Stimulated activated CD8-positive, alpha-beta memory T cell treated with anti-CD3 and anti-CD28 coated beads, Interleukin-15, amount 100 ng/mL, for 48 hours (primary cell): ENCODE measurements at places on chromosomes 2 and 18.

- no peak for DNase-seq
Measured at GRCh38 chr2:241857572-241858121, 1.0 kb downstream of the PDCD1 start.

- no peak for DNase-seq
Measured at GRCh38 chr2:21667638-21668037, 543.9 kb downstream of the TDRD15 start.

DNA sequence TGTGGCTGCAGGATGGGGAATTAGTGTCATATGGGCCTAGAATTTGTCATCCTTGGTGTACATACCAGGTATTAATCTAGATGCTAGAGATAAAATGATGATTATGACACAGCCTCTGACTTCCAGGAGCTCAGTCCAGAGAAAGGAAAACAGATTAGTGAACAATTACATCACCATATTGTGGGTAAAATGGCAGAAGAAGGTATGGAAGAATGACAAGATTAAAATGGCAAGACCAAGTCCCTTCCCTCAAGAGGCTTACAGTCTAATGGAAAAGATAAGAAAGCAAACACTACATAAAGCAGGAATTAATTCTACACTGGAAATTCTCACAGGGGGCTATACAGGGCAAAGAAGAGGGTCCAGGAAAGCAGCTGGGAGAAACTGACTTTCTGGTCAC, 25.9 kb upstream of the TYMS start:
- DNase-seq: no peak

GRCh38 chr2:235745597-235745996, 251.8 kb downstream of the AGAP1 start:
- no peak for DNase-seq

DNA sequence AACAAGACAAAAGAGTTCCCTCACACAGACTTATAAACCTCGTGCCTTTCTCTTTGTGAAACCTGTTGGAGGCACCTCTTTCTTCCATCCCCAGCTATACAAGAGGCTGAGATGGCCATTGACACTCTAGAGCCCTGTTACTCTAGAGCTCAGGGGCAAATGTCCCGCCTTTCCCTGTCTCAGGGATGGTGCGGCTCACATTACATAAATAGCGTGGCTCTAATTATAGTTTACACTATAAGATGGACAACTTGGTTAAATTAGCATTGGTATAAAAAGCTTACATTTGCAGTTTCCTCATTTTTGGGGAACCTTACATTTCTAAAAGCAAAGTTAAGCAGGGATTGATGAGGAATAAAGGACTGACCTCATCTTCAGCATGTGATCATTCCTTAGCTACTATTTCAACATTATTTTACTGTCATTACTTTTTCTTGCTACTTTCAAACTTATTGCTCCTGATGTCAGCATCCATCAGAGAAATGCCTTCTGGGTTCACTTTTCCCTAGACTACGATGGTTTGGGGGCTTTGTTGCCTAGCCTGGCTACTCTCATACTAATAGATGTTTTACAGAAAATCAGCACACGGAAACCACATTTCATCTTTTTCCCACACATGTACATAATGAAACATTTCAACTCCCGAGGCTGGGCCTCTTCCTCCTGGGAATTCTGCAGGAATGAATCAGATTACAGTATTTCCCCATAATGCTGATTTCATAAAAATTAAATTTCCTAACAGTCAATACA, 40.4 kb downstream of the FTCDNL1 start:
- no peak for DNase-seq

- DNase-seq: no peak
Measured at GRCh38 chr2:25602333-25602723, 71.0 kb downstream of the DTNB start.

- DNase-seq: no peak
Measured at GRCh38 chr2:27723372-27724144, 48.0 kb upstream of the MRPL33 start.

DNA sequence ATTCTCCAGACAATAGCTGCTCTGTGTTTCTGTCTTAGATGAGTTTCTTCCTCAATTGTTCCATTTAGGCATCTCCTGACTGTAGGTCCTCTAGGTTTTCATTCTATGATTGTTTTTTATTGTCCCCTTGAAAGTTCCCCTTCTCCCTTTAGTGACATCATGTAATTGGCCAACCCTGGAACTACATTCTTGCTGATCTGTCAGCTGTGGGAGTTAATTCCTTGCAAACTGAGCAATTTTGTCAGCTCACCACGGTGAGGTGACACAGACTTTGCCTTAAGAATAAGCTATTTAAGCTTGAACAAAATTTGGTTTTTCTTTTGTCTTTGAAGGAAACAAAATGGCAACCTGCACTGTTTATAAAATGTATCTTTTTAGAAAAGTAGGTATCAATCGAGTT, 95.9 kb downstream of the TXNL1 start:
- no peak for DNase-seq

DNA sequence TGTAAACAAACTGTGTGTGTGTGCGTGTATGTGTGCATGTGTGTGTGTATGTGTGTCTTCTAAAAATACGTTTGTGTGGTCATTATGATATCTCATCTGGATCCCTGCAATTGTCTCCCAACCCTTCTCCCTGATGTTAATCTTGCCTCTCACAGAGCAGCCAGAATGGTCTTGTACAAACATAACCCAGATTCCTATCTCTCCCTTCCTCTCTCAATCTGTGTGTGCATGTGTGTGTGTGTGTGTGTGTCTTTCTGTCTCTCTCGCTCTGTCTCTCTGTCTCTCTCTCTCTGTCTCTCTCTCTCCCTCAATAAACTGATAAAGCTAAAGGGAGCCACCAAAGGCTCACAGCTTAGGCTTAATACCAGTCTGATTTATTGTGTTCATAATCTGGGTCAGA, 210.8 kb downstream of the PAX3 start:
- DNase-seq: no peak

DNA sequence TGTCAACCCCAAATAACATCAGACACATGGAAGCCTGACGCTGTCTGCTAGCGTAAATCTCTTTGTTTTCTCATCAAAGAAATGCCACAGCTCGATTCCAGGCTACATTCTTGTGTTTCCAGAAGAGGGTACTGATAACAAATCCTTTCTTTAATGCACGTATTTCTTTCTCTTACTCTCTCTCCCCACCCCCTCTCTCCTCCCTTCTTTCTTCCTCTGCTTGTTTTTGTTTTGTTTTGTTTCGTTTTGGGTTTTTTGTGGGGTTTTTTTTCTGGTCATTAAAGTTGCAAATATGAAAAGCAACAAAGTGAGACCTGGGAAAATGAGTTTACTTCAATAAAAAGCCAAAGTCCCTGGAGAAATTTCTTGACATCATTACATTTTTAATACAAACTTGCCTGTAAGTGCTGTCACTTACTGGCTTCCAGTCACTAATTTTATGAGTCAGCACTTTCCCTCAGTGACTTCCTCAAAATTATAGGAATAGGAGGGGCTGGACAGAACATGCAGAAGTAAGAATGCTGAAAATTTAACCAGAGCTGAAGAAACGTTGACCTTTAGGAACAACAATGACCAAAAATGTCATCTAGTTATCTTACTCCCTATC, 106.7 kb upstream of the NABP1 start:
- DNase-seq: no peak

- DNase-seq: no peak
Measured at GRCh38 chr18:23189099-23189498, 53.8 kb downstream of the CABLES1 start.

DNA sequence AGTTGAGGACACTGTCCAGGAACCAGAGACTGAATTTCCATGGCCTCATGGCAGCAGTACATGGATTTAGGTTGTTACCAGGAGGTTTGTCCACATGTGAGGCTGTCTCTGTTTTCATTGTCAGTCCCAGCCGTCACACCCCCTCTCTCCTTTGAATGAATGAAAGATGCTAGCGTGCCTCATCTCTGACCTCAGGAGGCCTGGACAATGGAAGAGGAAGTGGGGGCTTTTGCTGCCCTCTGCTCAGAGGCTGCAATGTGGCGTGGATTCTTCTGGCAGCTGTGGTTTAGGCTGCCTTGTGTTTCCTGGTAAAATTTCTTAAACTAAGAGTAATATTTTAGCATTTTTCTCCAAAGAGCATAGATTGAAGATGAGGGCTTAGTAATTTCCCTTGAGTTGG, 47.5 kb downstream of the RAB31 start:
- no peak for DNase-seq

DNA sequence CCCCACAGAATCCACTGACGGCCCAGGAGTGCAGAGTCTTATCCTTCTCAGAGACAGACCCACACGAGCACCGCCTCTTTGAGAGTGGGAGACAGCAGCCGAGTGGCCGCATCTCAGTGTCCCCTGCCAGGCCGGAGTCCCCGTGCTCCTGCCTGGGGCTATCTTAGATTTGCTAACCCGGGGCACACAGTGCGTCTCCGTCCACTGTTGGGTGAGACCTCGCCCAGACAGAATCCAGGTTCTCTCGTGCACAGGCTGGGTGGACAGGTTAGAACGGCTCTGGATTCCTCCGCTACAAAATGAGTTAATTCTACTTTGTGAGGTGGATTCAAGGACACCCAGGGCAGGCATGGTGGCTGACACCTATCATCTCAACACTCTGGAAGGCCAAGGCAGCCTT, 88.3 kb downstream of the ZNF516 start:
- DNase-seq: no peak

GRCh38 chr2:51638811-51639210, 606.9 kb upstream of the NRXN1 start:
- DNase-seq: no peak

- DNase-seq: no peak
Measured at GRCh38 chr18:44771956-44772917, 91.5 kb downstream of the SETBP1 start.

DNA sequence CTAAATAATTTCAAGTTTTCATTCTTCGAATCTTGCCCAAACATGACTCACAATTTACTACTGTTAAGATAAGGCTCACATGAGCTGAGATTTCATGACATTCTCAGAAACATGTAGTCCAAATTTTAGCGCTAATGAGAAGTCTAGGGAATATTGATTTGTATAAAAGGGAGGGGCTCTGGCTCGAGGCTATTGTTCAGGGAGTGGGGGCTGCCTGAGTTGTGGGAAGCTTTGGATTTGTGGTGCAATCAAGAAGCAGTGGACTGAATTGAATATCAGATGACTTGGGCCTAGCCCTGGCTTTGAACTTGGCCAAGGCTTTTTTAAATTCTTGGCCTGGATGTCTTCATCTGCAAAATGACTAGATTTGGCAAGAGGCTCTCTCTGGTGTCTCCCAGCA, 674.9 kb upstream of the FANCL start:
- DNase-seq: no peak

GRCh38 chr2:237533668-237534161, 32.7 kb upstream of the PRLH start:
- DNase-seq: no peak
